ENCODE measurements at places on chromosomes 6 and 20. TPM values are rescaled to one million over a fixed set of nuclear protein-coding genes. Genes with fewer than 3 reads are reported as not detected.

DNA sequence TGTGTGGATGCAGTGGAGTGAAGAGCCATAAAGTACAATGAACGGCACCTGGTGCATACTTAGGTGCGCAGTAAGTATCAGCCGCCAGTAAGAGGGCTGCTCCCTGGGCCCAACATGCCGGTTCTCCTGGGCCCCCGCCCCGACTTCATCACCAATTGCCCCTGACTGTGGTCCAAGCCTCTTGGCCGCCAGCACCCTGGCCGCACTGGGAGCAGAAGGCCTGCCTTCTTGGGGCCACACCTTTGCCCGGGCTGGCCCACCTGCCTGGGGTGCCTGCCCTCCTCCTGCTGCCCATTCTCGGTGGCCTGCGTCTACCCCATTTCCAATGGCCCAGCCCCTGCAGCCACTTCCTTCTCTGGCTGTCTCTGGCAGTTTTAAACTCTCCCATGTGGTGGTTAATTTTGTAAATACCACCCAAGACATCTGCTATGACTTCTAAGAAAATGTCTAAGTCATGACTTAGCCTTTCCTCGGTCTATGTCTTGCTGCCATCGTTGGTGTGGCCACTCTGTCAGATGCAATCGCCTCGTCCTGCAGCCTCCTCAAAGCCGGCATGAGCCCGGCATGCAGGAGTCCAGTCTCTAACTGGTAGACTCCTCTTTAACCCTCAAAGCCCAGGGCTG, 36.8 kb downstream of the PMEPA1 start:
- DNase-seq = no peak
- H3K36me3 ChIP-seq = no peaks in the 10 kb centered on the region
- no peaks in the 10 kb centered on the region for H3K4me1 ChIP-seq
- H3K4me3 ChIP-seq = no peak overlapping the region

- peak overlapping the region; percentile 17 for H3K27ac ChIP-seq
- peaks cover 14% of the 10 kb centered on the region for H3K4me1 ChIP-seq
- peak overlapping the region; percentile 52 for H3K4me3 ChIP-seq
- no peaks in the 10 kb centered on the region for H3K27me3 ChIP-seq
These were observed 12.7 kb upstream of the BAK1 start for GRCh38 chr6:33592595-33593413.

- no peaks in the 10 kb centered on the region for H3K27me3 ChIP-seq
- no peaks in the 10 kb centered on the region for H3K4me1 ChIP-seq
- no peak overlapping the region for H3K4me3 ChIP-seq
- no peaks in the 10 kb centered on the region for H3K36me3 ChIP-seq
- DNase-seq = no peak
- H3K27ac ChIP-seq = no peak overlapping the region
These were observed 137.9 kb upstream of the THBS2 start for GRCh38 chr6:169391473-169392071.

DNA sequence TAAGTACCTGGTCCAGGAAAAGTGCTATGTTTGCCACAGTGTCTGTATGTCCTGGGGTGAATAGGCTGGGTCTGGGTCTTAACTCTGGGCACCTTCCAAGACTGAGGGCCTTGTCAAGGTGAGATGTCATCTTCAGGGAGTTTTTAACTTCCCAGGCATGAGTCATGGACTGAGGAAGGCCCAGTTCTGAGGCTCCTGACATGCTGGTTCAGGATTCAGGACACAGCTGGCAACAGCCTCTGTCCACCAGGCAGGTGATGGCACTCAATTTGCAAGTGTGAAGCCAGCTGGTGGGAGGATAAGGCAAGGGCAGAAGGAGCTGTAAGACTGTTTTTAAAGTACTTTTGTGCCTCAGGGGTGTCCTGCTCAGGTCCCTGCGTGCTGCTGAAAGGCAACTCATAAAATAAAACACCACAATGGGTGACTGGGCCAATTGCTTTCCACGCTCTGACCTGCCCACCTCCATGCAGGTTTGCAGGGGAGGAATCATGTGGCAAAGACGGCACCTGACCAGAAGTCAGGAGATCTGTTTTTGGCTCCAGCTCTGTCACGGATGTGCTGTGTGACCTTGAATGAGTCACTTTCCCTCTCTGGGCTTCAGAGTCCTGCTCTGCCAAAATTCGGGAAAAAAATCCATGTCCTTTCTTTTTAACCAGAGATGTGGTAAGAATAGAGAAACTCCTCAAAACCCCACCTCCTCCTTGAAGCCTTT, 4.9 kb upstream of the PACSIN1 start:
- peaks cover 5% of the 10 kb centered on the region for H3K27me3 ChIP-seq
- no peak overlapping the region for H3K27ac ChIP-seq
- H3K4me1 ChIP-seq = peaks cover 4% of the 10 kb centered on the region
- H3K36me3 ChIP-seq = no peaks in the 10 kb centered on the region
- no peak for DNase-seq
- H3K4me3 ChIP-seq = no peak overlapping the region

GRCh38 chr20:51132279-51132678, 109.4 kb upstream of the KCNG1 start:
- H3K27ac ChIP-seq = no peak overlapping the region
- no peaks in the 10 kb centered on the region for H3K36me3 ChIP-seq
- peaks cover 9% of the 10 kb centered on the region for H3K4me1 ChIP-seq
- no peaks in the 10 kb centered on the region for H3K27me3 ChIP-seq

DNA sequence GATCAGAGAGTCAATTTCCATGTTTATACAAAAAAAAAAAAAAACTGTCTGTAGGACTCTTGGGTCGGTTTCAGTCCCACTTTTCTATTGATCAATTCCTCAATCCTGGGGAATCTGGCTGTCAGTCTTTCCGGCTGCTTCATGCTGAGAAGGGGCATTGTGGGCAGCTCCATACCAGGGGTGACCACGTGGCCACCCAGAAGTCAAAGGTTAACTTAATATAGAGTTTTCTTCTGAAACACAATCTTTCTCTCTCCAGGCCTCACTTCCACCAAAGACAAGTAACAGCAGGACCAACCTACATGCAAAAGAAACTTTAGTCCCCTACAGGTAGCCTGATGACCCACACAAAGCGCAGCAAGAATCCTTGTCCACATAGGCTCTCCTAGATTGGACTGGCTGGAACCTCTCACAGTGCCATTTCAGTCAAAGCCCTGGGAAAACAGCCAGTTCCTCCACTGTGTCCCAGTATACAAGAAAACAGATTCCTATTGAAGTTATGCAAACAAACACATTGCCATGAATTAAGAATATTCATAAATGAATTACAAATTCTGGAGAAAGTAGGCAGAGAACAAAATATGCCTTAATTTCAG, 18.5 kb upstream of the SERPINB9 start:
- no peaks in the 10 kb centered on the region for H3K27me3 ChIP-seq
- peaks cover 16% of the 10 kb centered on the region for H3K4me1 ChIP-seq
- no peak overlapping the region for H3K4me3 ChIP-seq
- no peaks in the 10 kb centered on the region for H3K36me3 ChIP-seq
- DNase-seq = no peak
- no peak overlapping the region for H3K27ac ChIP-seq

- no peaks in the 10 kb centered on the region for H3K4me1 ChIP-seq
- H3K4me3 ChIP-seq = no peak overlapping the region
- peaks cover 50% of the 10 kb centered on the region for H3K36me3 ChIP-seq
- H3K27me3 ChIP-seq = no peaks in the 10 kb centered on the region
- H3K27ac ChIP-seq = no peak overlapping the region
These were observed 80.2 kb downstream of the IRAK1BP1 start for GRCh38 chr6:78947529-78947928.

DNA sequence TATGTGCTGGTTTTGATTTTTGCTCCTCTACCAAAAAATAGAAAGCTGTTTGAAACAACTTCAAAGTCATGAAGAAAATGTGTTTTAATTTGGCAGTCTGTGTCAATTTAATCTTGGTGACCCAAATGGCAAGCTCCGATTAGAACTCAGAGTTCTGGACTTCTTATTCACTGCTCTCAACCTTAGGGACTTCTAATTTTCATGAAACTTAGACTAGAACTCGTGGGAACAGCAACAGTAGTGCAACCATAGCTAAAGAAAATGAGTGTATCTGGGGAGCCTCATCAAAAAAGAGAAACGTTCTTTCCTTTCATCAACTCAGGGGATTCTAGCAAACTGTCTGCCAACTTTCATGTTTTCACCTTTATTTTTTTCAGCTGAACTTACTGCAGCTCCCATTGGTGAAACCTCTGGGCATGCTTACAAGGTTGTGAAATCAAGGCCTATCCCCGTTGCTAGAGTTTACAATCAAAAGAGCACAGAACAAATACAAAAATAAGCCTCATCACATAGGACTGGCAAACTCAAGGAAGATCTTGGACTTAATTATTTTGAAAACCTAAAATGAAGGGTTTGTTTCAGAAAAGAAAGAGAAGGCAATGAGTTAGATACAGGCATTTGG, 114.0 kb upstream of the HSF2 start:
- no peaks in the 10 kb centered on the region for H3K36me3 ChIP-seq
- H3K4me1 ChIP-seq = no peaks in the 10 kb centered on the region
- DNase-seq = no peak
- no peak overlapping the region for H3K4me3 ChIP-seq
- no peak overlapping the region for H3K27ac ChIP-seq

DNA sequence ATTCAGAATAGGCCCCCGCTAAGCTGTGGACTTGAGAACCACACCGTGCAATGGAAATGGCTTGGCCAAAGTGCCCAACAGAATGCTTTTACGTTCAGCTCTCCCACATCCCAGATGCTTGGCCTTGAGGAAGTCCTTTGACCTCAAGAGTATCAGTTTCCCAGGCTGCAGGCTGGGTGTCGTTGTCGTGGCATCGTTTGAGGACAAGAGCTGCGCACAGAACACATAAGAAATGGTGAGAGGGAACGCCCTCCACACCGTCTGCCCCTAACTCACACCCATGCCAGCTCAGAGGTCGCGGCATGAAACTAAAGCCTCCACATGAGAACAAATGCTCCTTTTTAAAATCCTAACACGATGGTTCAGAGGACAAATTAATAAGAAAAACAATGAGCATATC, 37.0 kb downstream of the NFATC2 start:
- peaks cover 48% of the 10 kb centered on the region for H3K4me1 ChIP-seq
- H3K4me3 ChIP-seq = no peak overlapping the region
- no peaks in the 10 kb centered on the region for H3K27me3 ChIP-seq
- peaks cover 37% of the 10 kb centered on the region for H3K36me3 ChIP-seq
- H3K27ac ChIP-seq = no peak overlapping the region

DNA sequence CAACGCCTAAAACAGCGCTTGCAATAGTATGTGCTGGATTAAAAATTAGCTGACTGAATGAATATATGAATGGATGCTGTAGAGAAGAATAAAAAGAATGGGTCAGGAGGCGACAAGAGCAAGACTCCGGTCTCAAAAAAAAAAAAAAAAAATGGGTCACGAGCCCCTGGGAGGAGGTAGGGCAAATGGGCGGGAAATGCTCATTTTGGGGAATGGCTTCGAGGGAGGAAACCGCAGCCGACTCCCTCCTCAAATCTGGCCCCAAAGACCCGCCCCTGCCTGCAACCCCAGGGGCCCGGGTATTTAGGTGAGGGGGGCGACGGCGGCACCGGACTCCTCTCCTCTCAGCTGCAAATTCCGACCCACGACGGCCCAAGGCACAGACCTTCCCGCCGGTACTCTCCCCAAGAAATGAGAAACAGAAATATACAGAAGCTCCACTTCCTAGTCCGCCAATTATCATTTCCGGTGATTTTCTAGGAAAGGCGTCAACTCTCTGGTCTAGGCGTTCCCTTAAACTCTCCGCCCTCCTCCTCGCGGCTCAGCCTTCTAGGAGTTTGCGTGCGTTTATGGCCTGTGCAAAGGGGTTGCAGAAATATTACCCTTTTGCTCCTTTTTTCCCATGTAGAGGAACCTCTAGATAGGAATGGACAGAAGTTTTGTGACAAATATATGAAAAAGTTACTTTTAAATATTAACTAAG, at the start of gene ZNF311:
Gene ZNF311 (minus strand): TSS at position 133 of the 703 bp plus-strand sequence. CDS start 1,361 bp downstream, outside the sequence.
- H3K4me1 ChIP-seq = peaks cover 18% of the 10 kb centered on the region
- H3K4me3 ChIP-seq = peak within 1 kb of the TSS; percentile 21
- DNase-seq = peak; percentile 50
- H3K36me3 ChIP-seq = no peaks in the 10 kb centered on the region
- H3K27ac ChIP-seq = no peak within 1 kb of the TSS

DNA sequence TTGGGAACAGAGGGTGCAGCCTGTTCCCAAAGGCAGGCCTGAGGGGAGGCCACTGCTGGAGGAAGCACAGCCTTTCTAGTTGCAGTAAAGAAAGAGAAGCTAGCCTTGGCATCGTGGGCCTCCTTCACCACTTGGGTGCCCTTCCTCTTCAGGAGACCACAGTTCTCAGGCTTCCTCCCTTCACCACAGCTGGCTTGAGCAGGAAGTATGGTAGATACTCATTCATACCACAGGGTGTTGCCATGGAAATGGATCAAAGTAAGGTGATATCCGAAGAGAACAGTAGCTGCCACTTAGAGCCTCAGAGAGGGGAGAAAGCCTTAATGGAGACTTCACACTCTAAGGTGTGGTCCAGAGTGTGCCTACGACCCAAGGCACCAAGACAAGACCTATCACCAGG, 120.4 kb upstream of the RIPOR2 start:
- H3K4me1 ChIP-seq = peaks cover 76% of the 10 kb centered on the region
- no peaks in the 10 kb centered on the region for H3K27me3 ChIP-seq
- DNase-seq = peak; percentile 89
- peak overlapping the region; percentile 18 for H3K4me3 ChIP-seq

DNA sequence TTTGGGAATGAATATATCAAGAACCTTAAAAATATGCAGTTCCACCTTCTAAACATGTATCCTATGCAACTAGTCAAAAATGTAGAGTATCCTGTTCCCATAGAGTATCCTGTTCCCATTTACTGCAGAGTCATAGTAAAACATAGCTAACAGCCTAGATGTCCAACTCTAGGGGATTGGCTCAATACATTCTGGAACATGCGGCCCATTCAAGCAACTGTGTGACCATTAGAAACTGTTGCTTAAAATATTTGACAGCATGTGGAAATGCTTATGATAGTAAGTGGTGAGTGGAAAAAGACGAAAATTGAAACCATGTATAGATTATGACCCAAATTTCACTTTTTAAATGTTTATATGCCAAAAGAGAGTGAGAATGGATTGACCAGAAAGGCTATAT, 11.2 kb downstream of the FOXP4 start:
- no peak overlapping the region for H3K27ac ChIP-seq
- H3K36me3 ChIP-seq = no peaks in the 10 kb centered on the region
- no peak overlapping the region for H3K4me3 ChIP-seq
- H3K4me1 ChIP-seq = peaks cover 25% of the 10 kb centered on the region

- no peaks in the 10 kb centered on the region for H3K27me3 ChIP-seq
- H3K27ac ChIP-seq = no peak overlapping the region
- no peak for DNase-seq
- H3K4me1 ChIP-seq = no peaks in the 10 kb centered on the region
These were observed 17.6 kb downstream of the SIRPD start for GRCh38 chr20:1539816-1540419.

DNA sequence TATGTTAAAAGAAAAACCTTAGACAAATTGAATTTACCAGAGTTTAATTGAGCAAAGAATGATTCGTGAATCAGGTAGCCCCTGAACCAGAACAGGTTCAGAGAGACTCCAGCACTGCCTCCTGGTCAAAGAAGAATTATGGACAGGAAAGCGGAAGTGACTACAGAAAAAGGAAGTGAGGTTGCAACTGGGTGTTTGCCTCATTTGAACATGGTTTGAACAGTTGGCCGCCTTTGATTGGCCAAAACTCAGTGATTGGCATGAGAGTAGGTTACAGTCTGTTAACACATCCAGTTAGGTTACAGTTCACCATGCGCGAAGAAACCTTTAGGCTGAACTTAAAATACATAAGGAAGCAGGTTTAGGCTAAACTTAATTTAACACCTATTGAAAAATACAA, 248.8 kb downstream of the TFAP2A start:
- no peaks in the 10 kb centered on the region for H3K4me1 ChIP-seq
- no peaks in the 10 kb centered on the region for H3K27me3 ChIP-seq

GRCh38 chr6:37269105-37269504, 11.2 kb upstream of the TMEM217 start:
- no peak overlapping the region for H3K4me3 ChIP-seq
- peaks cover 12% of the 10 kb centered on the region for H3K4me1 ChIP-seq
- DNase-seq = no peak
- H3K27ac ChIP-seq = no peak overlapping the region
- H3K36me3 ChIP-seq = no peaks in the 10 kb centered on the region

The NOTCH4 gene
- not detected for polyA plus RNA-seq

The KCNK16 gene
- not detected for polyA plus RNA-seq

The MAVS gene
- 1.2 TPM for polyA plus RNA-seq

The LINC00237 gene
- not detected for polyA plus RNA-seq

The GNMT gene
- polyA plus RNA-seq = 0.36 TPM

Data from CD4-positive, alpha-beta memory T cell (primary cell).